ENCODE measurements at places on chromosomes 13 and 19.

DNA sequence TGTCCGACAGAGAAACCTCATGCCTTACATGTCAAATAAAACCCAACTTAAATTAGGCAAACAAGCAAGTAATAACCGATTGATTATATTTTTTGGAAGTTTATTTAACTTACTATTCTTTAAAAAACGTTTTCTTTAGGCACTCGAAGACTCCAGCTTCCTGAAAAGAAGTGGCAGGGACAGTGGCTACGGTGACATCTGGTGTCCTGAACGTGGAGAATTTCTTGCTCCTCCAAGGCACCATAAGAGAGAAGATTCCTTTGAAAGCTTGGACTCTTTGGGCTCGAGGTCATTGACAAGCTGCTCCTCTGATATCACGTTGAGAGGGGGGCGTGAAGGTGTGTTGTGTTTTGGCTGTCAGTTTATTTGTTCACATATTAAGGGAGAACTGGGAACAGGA is 164.4 kb downstream of the LMO7 start:
- DNase-seq, result no peak

GRCh38 chr19:10736916-10737551 is 19.2 kb downstream of the DNM2 start:
- no peak for DNase-seq

- DNase-seq, result no peak
Measured at GRCh38 chr19:39834287-39834841, 402 bp upstream of the DYRK1B start.

- no peak for DNase-seq
Measured at GRCh38 chr13:26816881-26817280, 56.3 kb upstream of the GPR12 start.

DNA sequence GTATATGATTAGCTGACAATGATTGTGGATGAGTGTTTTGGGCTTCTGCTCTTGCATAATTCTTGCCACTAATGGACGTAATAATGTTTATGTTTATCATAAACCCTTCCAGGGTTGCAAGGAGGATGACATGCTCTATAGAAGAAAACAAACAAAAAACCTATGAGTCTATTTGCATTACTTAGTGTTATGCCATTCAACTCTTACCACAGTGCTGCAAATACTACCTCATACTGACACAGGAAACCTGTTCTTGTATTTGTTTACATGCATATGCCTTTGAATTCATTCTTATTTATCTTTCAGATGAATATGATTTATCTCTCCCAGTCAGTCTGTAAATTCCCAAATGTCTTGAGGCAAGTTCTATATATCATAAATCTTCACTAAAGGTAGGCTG is 39.6 kb upstream of the FREM2 start:
- DNase-seq, result no peak

DNA sequence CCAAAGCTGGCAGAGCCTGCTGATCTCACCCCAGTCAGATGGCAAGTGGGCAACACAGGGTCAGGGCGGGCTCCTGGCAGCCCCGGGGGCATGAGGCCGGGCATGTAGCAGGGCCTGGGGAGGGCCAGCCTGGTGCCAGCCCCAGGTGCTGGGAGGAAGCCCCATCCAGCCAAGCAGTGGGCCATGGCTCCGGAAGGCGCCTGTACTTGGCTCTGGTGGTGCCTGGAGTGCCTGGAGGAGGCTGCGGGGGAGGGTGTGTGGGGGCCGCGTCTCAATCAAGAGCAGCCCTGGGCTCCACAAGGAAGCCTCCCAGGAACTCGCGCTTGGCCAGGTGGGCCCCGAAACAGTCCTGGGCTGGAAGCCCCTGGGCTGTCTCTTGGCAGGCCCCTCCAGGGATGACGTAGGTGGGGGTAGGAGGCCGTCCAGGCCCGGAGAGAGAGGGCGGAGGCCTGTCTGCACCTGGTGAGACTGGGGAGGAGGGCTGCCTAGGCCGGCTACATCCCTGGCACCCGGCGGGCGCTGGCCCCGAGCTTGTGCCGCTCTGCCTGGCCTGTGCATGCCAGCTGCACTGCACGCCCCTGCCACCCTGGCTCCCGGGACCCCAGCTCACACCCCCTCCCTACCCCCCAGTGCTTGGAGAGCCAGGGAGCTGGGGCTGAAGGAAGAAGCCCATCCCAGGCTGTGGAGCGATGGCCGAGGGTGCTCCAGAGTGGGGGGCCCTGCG is 45.9 kb downstream of the COMP start:
- DNase-seq, result no peak

DNA sequence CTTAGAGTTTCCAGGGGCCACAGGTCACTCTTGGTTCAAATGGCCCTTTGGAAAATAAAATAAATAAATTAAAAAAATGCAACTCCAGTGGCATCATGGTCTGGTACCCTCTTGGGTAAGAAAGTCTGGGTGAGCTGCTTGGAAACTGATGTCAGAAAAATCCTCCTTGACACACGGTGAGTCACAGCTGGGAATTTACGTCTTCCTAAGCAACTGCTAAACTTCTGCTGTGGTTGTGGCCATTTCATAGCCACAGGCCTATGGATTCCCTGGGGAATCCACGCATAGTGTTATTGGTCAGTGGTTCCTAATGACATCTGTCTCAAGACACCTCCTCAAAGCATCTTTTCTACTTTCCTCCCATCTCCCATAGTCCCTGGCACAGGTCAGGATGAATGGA is 220.8 kb downstream of the COG6 start:
- DNase-seq, result no peak

- DNase-seq, result no peak
Measured at GRCh38 chr13:23039266-23039935, 141.4 kb upstream of the SGCG start.

DNA sequence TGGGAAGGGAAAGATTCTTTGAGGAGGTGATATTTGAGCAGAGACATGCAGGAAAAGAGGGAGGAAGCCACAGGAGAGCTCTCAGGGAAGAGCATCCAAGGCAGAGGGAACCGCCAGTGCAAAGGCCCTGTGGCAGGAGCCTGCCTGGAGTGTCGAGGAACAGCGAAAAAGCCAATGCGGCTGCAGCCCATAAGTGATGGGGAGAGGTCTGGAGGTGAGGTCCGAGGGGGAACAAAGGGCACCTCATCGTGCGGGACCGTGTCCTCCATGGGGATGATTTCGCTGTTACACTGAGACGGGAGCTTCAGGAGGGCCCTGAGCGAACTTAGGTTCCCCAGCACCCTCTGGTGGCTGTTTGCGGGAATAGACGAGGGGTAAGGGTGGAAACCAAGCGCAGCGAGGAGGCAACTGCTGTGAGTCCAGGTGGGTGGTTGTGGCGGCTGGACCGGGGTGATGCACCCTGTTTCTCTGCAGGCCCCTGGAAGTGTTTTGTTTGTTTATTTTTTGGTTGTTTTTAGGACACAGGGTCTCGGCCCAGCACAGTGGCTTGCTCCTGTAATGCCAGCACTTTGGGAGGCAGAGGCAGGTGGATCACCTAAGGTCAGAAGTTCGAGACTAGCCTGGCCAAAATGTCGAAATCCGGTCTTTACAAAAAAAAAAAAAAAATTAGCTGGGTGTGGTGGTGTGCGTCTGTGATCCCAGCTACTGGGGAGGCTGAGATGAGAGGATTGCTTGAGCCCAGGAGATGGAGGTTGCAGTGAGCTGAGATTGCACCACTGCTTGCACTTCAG is 5.9 kb upstream of the EHD2 start:
- no peak for DNase-seq

DNA sequence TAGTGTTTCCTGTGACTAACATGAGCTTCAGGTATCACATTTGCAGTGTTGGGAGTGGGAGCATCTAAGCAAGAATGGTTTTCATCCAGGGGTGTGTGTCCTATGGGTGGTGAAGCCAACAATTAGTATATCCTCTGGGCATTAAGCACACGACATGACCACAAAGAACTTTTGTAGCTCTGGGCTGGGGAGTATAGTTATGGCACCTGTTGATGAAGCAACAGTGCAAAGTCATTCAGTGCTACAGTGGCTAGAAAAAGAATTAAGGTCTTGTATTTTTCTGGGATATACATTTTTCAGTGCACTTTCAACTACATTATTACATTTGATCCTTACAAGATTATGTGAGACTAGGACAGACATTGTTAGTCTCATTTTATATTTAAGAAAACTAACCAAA is 21.8 kb downstream of the CCNA1 start:
- no peak for DNase-seq

GRCh38 chr19:2487842-2488241 is 11.9 kb downstream of the GADD45B start:
- DNase-seq, result no peak

GRCh38 chr19:948842-949496 is 23.1 kb downstream of the ARID3A start:
- DNase-seq, result peak; percentile 64

GRCh38 chr13:42602906-42603305 is 29.0 kb downstream of the TNFSF11 start:
- no peak for DNase-seq

- DNase-seq, result no peak
Measured at GRCh38 chr13:50589139-50589538, 254.4 kb downstream of the DLEU7 start.

DNA sequence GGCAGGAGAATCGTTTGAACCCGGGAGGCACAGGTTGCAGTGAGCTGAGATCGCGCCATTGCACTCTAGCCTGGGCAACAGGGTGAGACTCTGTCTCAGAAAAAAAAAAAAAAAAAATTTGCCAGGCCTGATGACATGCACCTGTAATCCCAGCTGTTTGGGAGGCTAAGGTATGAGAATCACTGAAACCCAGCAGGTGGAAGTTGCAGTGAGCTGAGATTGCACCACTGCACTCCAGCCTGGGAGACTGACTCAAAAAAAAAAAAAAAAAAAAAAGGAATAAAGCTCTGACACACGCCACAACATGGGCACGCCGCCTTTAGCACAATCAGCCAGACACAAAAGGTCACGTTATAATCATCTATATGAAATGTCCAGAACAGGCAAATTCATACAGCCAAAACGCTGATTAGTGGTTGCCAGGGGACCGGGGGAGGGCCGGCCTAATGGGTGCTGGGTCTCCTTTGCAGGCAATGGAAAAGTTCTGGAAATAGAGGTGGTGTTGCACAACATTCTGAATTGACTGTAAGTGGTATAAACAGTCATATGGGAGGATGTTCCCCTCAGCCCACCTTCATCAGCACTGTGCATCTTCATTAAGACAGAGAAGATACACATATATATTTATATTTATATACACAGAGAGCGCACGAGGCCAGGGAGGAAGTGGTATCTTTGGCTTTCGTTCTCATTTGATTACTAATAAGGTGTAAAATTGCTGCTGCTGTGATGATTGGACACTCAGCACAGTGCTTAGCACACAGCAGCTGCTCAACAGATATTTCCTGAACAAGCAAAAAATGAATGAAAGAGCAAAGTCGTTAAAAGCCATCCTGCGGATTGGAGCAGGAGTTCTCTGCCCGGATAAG is 3.8 kb downstream of the HSPBP1 start:
- DNase-seq, result no peak

DNA sequence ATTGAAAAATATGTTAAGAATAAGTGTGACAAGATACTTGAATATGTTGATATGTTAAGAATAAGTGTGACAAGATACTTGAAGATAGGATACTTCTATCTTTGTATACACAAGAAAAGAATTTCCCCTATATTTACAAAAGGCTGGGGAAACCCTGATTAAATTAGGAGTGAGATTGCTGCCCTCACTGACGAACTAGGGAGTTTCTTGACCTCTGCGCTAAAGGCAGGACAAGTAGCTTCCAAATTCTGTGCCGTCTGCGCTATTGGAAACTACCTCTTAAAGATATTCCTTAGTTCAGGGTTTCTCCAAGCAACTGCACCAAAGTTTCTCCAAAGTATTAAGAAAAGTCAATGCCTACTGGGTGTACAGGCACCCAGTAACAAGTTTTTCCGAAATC is 730 bp downstream of the ZNF260 start:
- DNase-seq, result no peak

DNA sequence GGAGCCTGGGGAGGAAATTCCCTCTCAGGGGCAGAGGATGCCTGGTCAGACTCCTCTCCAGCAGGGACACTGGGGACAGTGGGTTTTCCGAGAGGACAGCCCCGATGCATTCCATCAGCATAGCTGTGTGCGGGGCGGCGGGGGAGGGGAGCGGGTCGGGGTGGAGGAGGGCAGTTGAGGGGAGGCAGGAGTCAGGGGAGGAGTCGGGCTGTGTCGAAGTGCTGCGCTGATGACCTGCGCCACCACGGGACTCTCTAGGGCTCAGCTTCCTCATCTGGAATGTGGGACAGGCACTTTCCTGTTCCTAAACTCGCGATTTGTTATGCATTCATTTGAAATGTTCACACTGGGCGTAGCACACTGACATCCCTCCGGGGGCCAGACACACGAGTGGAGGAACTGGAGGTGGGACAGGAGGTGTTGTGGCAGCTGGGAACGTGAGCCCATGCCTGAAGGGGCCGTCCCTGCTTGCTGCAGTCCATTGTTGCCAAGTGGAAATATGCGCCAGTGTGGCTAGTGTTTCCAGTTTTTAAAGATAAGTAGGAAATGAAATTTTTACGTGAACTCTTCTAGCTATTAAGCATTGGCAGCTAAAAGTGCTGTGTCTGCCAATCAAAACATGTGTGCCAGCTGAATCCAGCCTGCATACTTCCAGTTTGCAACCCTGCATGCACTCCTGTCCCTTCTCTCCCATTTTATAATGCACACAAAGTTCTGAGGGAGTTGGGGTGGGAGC is 43.3 kb downstream of the FLT1 start:
- no peak for DNase-seq

- no peak for DNase-seq
Measured at GRCh38 chr13:50593207-50593606, 250.3 kb downstream of the DLEU7 start.

DNA sequence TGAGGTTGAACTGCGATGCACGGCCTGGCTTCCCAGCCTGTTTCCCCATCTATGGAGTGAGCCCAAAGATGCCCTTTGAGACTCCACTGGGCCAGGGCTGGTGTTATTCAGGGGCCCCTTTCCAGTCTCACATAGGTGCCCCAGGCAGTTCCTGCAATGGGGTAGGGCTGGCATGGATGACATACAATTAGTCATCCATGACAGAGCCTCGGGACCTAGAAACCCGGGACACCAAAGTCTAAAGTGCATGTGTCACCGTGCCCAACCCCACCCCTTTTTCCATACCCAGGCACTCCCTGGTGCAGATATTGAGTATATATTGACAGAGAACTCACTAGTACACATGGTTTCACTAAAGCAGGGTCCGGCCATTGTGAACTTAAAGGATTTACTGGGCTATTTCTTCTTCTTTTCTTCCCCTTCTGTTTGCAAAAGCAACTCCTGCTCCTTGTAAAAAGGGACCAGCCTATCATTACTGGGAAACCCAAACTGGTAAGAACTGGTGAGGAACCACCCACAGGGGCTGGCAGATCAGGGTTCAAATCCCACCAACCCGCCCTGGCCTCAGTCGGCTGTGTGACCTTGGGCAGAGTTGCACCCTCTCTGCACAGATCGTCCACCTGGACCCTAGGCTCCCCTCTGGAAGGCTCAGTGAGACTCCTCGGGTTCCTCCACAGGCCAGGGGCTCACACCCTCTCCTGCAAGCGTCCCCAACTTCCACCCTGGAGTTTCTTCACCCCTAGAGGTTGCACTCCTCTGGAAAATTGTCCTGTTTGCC is 2.7 kb downstream of the B3GNT3 start:
- DNase-seq, result no peak

GRCh38 chr13:91693466-91693865 is 295.0 kb downstream of the GPC5 start:
- no peak for DNase-seq

GRCh38 chr13:77397636-77398035 is 70.7 kb upstream of the MYCBP2 start:
- no peak for DNase-seq

Data from type B pancreatic cell (in vitro differentiated cells).